ENCODE measurements at places on chromosomes 5 and 9.
A peak's percentile ranks its signal among the peaks of the same experiment; 100 is the strongest.

DNA sequence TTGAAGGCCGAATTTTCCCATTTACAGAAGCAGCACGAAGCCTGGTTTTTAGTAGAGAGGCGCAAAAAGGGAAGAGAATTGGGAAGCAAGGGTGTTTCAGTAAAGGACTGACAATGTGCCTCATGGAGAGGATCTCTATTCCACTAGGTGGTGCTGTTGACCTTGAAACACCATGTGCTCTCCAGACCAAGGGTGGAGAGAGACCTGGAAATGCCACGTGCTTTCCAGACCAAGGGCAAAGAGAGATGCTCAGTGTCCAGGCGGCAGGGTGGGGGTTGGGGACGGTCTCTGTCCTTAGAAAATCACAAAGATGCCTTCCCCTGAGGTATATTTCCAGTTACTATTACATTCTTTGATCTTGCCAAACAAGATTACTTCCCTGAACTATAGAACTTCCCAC lies 425.3 kb downstream of the CSNK1G3 start:
- DNase-seq: no peak

- no peak for DNase-seq
Observed at GRCh38 chr9:127844821-127845359, 9.6 kb downstream of the ENG start.

- DNase-seq: no peak
Observed at GRCh38 chr5:132666310-132667123, 7.3 kb upstream of the IL4 start.

DNA sequence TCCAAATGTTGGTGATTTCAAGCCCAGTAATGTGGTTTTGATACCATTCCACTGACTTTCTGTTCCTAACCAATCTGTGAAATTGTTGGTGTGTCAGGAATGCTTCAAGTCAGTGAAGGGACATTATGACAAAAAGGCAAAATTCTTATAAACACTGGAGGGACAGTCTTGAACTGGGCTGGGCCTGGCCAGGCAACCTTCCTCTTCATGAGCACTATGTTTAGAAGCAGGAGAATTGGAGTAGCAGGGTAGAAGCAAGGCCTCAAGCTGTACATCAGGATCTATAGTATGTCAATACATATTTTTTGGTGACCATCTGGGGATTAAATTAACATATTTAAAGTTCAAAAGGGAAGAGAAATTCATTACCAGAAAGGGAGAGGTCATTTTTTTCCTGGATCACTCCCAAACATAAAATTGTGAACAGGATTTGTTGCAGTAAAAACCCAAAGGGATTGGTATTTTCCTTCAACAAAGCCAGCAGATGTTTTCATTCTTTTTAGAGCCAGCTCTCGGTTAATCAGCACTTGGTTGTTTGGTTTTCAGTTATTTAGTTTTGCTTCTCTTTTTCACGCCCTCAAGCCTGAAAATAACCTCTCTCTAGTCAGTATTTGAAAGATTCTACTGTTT lies 77.9 kb upstream of the PIK3R1 start:
- DNase-seq: no peak

DNA sequence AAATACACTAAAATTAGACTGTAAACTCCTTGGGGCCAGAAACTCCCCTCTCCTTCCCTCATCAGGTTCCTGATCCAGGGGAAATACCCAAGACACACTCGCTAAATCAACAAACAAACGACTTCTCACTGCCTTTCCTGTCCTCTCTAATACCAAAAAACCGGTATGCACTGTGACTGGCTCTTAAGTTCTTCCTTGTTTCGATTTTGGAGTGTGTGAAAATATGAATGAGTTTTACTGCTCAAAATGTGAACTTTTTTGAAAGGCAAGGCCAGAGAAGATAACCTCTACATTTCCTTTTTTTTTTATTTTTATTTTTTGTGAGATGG lies 81.1 kb upstream of the EPB41L4B start:
- DNase-seq: no peak

- peak; percentile 46 for DNase-seq
Observed at GRCh38 chr9:79570448-79571308, 1.1 kb upstream of the TLE4 start.

- no peak for DNase-seq
Observed at GRCh38 chr9:92278110-92278509, 15.4 kb downstream of the IARS1 start.

DNA sequence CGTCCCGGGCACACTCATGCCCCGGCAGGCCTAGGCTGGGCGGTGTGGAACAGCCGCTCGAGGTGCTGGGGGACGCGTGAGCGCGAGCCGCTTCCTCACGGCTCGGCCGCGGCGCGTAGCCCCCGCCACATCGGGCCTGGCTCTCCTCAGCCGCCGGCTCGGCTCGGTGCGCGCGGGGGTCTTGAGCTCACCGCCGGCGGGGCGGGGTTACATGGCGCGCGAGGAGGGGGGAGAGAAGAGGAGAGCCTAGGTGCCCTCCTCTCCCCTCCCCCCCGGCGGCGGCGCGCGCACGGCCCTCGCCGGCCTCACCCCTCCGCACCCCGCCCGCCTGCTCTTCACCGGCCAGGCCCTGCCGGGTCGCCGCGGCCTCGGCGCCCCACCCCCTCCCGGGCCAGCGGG lies 7.7 kb downstream of the RANBP6 start:
- peak; percentile 77 for DNase-seq

GRCh38 chr5:77402796-77403195 lies 89.3 kb downstream of the WDR41 start:
- DNase-seq: no peak

- no peak for DNase-seq
Observed at GRCh38 chr9:31390403-31391025, 993.9 kb upstream of the ACO1 start.

DNA sequence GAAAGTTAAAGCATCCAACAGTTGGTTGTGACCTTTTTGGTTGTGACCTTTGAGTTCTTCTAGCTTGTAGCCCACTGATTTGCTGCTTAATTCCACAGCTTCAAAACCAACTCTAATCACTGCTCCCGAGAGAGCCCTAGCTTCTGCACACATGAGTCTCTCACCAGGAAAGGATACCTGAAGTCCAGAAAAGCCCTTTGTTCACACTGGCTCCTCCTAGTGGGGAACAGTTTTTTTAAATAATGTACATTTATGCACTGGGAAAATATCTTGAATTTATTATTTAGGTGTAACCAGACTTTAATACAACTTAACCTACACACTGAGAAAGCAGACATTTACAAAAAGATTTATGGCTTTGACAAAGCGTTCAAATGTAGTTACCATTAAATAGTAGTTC lies 120.2 kb upstream of the CCDC152 start:
- no peak for DNase-seq

- DNase-seq: no peak
Observed at GRCh38 chr9:109139851-109140250, 20.1 kb upstream of the TMEM245 start.

- no peak for DNase-seq
Observed at GRCh38 chr5:64505769-64506566, at the start of gene RGS7BP. Gene RGS7BP (plus strand): TSS chr5:64506015. CDS start chr5:64506625, 610 bp downstream.
